ENCODE measurements at places on chromosomes 2 and 18.

- peak; percentile 20 for DNase-seq
Observed at GRCh38 chr2:75559680-75560021, 1.1 kb downstream of the EVA1A start.

- peak; percentile 18 for DNase-seq
Observed at GRCh38 chr2:40325116-40325515, 126.8 kb downstream of the SLC8A1 start.

GRCh38 chr2:53941749-53942148, 29.0 kb downstream of the PSME4 start:
- DNase-seq = no peak

GRCh38 chr2:126527836-126528490, 128.0 kb upstream of the GYPC start:
- DNase-seq = peak; percentile 36

GRCh38 chr2:64657411-64657810, 3.7 kb upstream of the SERTAD2 start:
- DNase-seq = no peak

GRCh38 chr2:7281231-7282201, 364.3 kb downstream of the RNF144A start:
- DNase-seq = no peak

- no peak for DNase-seq
Observed at GRCh38 chr2:230453006-230453405, 37.0 kb downstream of the SP100 start.

- no peak for DNase-seq
Observed at GRCh38 chr2:190181123-190181669, 118.7 kb upstream of the MSTN start.

DNA sequence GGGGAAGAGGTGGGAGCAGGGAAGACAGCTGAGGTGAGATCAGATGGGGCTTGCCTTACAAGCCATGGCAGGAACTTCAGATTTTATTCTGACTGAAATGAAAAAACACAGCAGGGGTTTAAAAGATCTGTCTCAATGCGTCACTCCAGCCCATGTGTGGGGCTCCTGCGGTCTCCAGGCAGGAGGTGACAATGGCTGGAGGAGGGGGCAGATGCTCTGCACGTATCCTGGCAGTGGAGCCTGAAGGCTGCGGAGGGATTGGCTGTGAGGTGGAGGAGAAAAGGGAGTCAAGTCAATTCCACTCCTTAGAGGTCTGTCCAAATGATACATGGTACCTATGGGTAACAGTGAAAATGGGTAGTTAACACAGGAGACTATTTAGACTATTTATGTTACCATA, 40.5 kb upstream of the KIDINS220 start:
- DNase-seq = no peak

DNA sequence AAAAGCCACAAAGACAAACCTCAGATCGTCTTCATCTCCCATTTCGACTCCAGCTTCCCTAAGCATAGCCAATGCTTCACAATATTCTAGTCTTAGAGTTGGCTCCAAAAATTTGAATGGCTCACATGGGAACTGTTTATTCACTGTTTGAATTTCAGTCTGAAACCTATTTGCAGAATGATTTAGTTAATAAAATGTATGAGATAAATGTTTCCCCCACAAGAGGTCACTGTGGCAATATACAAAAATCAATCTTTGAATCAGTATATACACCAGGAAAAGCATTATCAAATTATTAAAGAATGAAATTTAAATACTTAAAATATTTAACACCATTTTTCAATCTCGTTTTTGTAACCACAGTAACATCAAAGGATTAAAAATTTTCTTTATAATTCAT, 40.0 kb upstream of the MCM6 start:
- peak; percentile 39 for DNase-seq

DNA sequence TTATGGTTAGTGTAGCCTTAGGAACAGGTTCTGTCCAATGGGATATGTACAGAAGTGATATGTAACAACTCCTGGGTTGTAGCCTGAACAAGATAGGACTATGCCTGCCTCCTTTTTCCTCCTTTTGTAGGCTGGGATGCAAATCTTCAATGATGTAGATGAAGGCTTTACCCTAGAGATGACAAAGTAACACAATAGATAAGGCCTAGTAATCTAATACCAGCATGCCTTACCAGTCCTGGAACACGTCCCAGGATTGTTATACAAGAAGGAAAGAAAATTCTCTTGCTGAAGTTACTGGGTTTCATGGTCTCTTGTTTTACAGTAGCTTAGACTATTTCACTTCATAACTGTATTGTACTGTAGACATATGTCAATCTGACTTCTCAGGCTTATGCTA, 192.1 kb downstream of the OTX1 start:
- peak; percentile 8 for DNase-seq

- no peak for DNase-seq
Observed at GRCh38 chr2:58483307-58483706, 242.2 kb upstream of the FANCL start.

DNA sequence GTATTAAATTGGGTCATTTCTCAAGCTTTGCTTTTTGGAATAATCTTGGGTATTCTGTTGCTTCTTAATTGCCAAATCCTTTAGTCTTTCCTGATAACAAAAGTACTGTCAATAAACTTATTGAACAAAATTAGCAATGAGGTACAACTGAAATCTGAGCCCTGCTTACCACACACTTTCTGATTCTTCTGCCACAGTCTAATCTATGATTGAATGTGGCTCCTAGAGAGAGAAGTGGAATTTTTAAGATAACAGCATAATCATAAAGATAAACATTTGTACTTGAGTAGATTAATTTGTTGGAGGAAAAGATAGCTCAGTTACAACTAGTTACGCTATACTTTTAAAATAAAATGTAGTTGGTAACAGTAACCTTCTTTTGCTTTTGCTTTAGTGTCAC, 354.8 kb downstream of the CELF4 start:
- DNase-seq = no peak

- no peak for DNase-seq
Observed at GRCh38 chr2:221189431-221190067, 382.6 kb downstream of the EPHA4 start.

DNA sequence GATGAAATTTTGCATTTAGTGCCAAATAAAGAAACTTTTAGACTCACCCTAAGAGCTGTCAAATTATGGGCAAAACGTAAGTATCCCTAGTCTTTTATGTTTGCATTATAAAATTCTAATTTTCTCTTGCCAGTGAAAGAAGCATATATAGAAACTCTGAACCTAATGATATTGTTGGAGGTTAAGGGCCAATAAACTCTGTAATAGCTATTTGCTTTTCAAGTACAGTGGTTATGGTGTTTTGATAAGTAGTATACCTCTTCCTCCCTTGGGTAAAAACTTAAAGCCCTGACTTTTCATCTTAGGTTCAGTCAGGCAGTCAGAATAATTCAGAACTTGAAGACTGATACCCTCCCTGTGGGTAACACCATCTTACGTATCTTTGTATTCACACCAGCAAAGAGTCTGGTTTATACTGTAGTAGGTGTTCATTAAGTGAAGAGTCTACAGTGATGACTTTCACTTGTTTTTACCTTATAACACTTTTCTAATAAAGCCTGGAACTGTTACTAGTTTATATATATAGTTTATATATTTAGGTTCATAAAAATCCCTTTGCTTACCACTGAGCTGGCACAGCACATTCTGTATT, 19.1 kb downstream of the PAPOLG start:
- DNase-seq = no peak

DNA sequence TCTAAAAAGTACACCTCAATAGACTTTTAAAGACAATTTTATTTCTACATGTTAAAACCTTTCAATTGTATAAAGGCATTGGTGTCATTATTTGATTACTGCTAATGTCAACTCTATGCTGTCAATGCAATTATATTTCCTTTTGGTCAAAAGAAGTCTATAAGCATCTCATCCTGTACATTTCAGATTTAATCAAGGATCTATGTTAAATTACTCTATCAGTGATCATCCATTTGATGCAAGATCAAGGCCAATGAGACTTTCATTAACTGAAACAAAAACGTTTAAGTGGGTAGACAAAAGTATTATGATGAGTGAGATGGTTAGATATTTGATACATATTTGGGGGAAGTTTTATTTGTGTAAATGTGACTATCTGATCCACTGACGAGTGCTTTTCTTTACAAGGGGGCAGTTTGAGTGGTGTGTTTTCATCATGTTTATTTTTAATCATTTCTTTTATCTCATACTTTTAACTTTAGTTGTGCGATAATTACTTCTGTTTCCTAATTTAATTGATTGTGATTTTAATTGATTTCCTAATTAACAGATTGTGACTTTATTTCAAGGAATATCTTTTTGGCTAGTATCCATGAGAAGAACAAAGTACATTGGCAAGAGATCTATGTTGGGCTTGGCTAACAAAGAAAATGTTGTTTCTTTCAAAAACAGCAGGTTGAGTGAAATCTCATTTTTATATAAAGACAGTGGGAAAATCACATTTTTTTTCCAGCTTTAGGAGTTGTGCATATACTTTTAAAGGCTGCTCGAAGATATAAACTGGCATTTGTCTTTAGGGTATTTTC, 1.1 kb downstream of the ARHGAP28 start:
- DNase-seq = no peak

DNA sequence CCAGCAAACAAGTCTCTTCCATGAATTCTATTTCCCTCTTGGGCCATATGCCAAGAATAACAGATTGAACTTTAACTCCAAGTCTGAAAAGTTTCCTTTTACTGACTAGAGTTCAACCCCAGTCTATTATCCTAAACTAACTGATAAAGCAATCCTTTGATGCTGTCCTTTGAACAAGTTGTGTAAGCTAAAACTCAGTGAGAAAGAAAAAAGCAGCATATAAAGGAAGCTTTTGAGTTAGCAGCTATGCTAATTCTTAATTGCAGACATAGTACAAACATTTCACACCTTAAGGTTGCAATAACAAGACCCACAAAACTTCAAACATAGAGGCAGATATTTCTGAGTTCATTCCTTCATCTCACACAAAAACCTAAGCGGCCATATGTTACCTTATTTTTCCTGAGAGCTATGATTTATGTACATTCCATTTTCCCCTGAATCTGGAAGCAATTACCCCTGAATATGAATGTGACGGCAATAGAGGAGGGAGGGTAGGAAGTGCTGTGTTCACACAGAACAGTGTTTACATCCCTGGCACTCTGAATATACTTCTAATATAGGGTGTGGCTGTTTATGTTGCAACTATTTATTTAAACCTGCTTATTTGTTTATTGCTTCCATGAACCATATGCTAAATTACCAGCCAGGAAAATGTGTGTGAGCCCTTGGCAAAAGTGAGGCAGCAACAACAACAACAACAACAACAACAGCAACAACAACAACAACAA, 180.6 kb downstream of the IRS1 start:
- DNase-seq = no peak

GRCh38 chr2:113831161-113831560, 58.7 kb upstream of the ACTR3 start:
- peak; percentile 85 for DNase-seq

- no peak for DNase-seq
Observed at GRCh38 chr2:19736191-19736831, 165.5 kb downstream of the TTC32 start.

GRCh38 chr2:232493701-232494474, 6.3 kb upstream of the ECEL1 start:
- no peak for DNase-seq

DNA sequence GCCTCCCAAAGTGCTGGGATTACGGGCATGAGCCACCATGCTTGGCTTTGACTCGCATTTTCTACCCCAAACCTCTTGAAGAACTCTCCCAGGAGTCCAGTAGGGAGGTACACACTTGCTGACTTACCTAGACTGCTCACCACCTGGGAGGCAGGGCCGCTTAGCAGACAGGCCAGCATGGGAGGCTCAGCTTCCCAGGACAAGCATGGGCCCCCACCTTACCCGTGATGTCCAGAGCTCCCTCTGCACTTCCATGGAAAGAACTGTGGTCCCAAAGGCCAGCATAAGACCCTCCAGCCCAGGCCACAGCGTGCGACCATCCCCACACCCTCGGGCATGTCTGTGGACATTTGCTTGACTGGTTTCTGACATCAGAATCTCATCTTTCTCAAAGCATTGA, 36.8 kb downstream of the ST8SIA5 start:
- DNase-seq = no peak

Data from M059J (cell line).